ENCODE measurements at places on chromosomes 16 and 17. TPM values are rescaled to one million over a fixed set of nuclear protein-coding genes. Genes with fewer than 3 reads are reported as not detected.

DNA sequence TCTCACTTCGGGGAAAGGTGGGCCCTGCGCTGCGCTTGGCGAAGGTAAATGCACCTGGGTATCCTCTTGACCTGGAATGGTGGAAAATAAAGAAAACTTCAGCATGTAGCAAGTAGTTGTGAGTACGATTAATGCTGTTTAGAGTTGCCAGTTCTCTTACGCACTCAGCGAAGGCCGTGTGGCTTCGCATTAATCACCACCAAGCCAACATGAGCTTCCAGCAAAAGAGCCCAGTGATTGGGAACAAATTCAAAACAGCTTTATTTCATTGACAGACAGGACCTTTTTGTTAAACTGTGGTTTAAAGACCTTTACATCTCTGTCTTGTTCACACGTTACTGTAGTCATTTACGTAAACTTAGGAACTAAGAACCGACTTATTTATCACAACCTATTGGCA is 531.4 kb downstream of the MAF start:
- H3K27ac ChIP-seq: peak overlapping the region; percentile 76
- peaks cover 3% of the 10 kb centered on the region for H3K27me3 ChIP-seq
- H3K4me3 ChIP-seq: no peak overlapping the region
- H3K36me3 ChIP-seq: no peaks in the 10 kb centered on the region
- no peak for DNase-seq
- H3K4me1 ChIP-seq: peaks cover 41% of the 10 kb centered on the region

DNA sequence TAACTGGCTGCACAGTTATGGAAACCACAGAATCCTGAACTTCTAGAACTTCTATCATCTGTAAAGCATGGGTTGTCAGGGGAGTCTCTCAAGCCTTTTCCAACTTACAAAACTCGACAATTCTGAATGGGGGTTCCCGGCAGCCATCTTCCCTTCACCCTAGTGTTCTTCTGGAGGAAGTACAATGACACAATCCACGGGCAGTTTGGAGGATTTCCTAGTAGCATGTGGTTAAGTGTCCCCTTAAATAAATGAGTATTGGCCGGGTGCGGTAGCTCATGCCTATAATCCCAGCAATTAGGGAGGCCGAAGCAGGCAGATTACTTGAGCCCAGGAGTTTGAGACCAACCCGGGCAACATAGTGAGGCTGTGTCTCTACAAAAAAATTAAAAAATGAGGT is 2.1 kb downstream of the SLC16A6 start:
- no peak overlapping the region for H3K27ac ChIP-seq
- peaks cover 2% of the 10 kb centered on the region for H3K36me3 ChIP-seq
- H3K27me3 ChIP-seq: no peaks in the 10 kb centered on the region
- no peak for DNase-seq
- peaks cover 34% of the 10 kb centered on the region for H3K4me1 ChIP-seq
- H3K4me3 ChIP-seq: peak overlapping the region; percentile 3

- peaks cover 4% of the 10 kb centered on the region for H3K4me1 ChIP-seq
- no peak within 1 kb of the TSS for H3K27ac ChIP-seq
- H3K27me3 ChIP-seq: peaks cover 1% of the 10 kb centered on the region
- no peak within 1 kb of the TSS for H3K4me3 ChIP-seq
Observed at GRCh38 chr16:4795181-4795827, at the start of gene SMIM22. SMIM22 (plus strand) TSS chr16:4795369; CDS start chr16:4795735, 366 bp downstream.

The KCNAB3 gene
- 9.7 TPM for total RNA-seq

DNA sequence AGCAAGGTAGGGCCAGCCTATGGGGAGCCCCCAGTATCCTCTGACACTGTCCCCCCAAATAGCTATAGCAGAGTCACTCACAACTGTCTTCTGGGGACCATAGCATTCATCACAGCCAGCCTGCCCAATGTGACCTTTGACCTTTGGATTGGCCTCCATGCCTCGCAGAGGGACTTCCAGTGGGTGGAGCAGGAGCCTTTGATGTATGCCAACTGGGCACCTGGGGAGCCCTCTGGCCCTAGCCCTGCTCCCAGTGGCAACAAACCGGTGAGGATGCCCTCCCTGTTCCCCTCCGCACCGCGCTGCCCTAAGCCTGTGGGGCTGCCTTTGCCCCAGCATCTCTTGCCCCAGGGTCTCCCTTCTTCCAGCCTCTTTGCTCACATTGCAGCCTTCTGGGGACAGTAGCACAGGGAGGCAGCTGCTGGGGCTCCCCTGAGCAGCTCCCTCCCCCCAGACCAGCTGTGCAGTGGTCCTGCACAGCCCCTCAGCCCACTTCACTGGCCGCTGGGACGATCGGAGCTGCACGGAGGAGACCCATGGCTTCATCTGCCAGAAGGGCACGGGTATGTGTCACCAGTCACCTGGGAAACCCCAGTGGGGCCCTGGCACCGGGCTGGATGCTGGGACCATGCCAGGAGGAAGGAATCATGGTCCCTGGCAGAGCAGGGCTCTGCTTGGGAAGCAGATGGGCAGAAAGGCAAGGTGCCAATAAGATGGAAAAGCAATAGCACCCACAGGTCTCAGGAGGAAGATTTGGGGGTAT is 61.1 kb downstream of the MRC2 start:
- no peak for DNase-seq
- H3K4me1 ChIP-seq: no peaks in the 10 kb centered on the region
- no peaks in the 10 kb centered on the region for H3K36me3 ChIP-seq
- peaks cover 1% of the 10 kb centered on the region for H3K27me3 ChIP-seq

DNA sequence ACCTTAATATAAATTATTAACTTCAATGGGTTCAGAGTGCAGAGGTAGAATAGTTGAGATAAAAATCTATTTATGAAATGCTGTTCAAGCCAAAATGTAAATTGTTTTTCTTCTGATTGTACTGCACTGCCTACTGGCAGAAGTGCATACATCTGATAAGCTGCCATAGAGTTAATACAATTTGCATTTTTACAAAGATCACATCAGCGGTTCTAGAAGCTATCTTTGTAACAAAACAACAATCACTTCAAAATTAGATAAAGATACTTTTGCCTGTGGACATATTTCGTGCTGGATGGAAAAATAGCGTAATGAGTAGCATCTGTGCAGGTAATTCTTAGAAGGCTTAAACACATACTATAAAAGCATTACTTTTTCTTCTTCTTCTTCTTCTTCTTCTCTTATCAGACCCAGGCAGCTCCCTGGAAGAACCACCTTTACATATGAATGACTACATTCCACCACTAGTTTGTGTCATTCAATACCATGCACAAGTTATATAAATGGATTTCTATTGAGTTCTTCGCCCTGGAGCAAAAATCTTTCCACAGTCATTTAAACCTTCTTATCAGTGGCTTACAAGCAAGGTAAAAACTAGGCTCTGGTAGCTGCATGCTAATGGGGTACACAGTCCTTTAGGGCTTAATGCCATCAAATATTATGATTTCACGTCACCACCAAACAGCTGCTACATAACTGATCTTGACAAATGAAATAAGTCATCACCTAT is 47.0 kb downstream of the SYNRG start:
- H3K36me3 ChIP-seq: peaks cover 50% of the 10 kb centered on the region
- no peak overlapping the region for H3K4me3 ChIP-seq
- DNase-seq: no peak
- no peak overlapping the region for H3K27ac ChIP-seq
- peaks cover 3% of the 10 kb centered on the region for H3K4me1 ChIP-seq
- no peaks in the 10 kb centered on the region for H3K27me3 ChIP-seq

DNA sequence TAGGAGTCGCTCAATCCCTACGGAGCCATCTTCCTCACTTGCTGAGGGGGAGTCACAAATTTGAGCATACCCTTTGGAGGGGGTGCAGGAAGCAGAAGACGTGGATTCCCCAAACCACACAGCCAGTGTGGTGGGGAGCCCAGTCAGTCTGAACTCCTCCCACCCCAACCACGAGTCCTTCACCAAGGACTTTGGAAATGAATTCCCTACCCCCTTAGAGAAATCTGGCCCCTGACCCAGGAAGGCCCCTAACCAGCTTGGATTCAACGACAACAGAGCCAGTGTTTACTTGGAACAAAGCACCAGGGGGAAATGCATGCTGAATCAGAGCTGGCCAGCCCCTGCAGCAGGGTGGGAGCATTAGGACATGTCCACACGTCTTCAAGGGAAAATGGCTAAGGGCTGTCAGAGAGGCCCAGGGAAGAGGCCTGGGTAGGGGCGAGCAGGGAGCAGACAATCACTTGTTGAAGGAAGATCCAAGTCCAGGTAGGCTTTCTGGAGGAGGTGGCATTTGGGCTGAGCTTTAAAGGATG is 5.5 kb upstream of the TMEM92 start:
- no peaks in the 10 kb centered on the region for H3K36me3 ChIP-seq
- H3K27ac ChIP-seq: no peak overlapping the region
- peaks cover 11% of the 10 kb centered on the region for H3K4me1 ChIP-seq
- peaks cover 8% of the 10 kb centered on the region for H3K27me3 ChIP-seq
- no peak overlapping the region for H3K4me3 ChIP-seq

DNA sequence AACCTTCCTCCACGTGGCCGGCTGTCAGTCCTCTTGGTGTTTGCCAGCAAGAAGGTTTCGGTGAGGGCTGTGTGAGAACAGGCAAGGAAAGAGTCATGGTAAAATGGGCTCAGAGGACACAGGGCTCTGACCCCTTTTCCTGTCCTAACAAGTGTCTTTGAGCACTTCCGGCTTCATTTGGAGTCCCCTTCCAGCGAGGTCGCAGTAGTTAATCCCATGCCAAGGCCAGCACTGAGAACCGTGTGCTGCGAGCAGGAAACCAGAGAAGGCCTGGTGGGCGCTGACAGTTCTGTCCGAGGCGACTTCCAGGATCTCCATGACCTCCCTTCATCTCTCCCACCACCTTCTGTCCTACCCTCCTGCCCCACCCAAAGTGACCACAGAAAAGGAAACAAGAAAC is 168.1 kb downstream of the ZFHX3 start:
- no peak overlapping the region for H3K27ac ChIP-seq
- peaks cover 31% of the 10 kb centered on the region for H3K4me1 ChIP-seq
- no peaks in the 10 kb centered on the region for H3K36me3 ChIP-seq
- H3K27me3 ChIP-seq: no peaks in the 10 kb centered on the region
- H3K4me3 ChIP-seq: no peak overlapping the region

GRCh38 chr17:60941028-60941427 is 263.4 kb downstream of the BCAS3 start:
- no peaks in the 10 kb centered on the region for H3K36me3 ChIP-seq
- H3K27me3 ChIP-seq: no peaks in the 10 kb centered on the region
- no peak overlapping the region for H3K27ac ChIP-seq
- no peak for DNase-seq
- H3K4me3 ChIP-seq: no peak overlapping the region

GRCh38 chr17:75803883-75804282 is 19.3 kb downstream of the UNK start:
- peak overlapping the region; percentile 53 for H3K27ac ChIP-seq
- no peaks in the 10 kb centered on the region for H3K27me3 ChIP-seq
- no peak for DNase-seq
- H3K4me3 ChIP-seq: no peak overlapping the region

The HOXB4 gene
- 3.6 TPM for total RNA-seq
